Mucosa of gallbladder (tissue), 1 donor: ENCODE measurements at places on chromosomes 2 and 18.

- DNase-seq = no peak
Observed at GRCh38 chr2:86764661-86765309, 25.9 kb downstream of the CD8A start.

GRCh38 chr2:236674646-236675045 is 105.0 kb downstream of the ACKR3 start:
- no peak for DNase-seq

GRCh38 chr2:1874101-1874865 is 130.0 kb upstream of the PXDN start:
- DNase-seq = no peak

DNA sequence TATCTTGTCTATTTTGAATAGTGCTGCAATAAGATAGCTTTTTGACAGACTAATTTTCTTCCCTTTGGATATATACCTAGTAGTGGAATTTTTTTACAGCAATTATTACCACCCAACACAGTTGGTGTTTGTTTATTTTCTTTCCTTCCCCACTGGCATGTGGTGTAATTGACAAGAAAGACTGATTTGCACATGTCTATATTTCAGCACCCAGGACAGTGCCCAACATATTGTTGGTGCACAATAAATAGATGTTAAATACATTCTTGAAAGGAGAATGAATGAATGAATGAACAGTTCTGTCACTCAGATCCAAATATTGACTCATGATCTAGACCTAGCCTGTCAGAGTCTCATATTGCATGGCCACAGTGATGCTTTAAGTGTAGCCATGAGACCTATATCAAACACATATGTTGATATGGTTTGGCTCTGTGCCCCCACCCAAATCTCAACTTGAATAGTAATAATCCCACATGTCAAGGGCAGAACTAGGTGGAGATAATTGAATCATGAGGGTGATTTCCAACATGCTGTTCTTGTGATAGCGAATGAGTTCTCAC is 538.2 kb downstream of the NYAP2 start:
- no peak for DNase-seq

DNA sequence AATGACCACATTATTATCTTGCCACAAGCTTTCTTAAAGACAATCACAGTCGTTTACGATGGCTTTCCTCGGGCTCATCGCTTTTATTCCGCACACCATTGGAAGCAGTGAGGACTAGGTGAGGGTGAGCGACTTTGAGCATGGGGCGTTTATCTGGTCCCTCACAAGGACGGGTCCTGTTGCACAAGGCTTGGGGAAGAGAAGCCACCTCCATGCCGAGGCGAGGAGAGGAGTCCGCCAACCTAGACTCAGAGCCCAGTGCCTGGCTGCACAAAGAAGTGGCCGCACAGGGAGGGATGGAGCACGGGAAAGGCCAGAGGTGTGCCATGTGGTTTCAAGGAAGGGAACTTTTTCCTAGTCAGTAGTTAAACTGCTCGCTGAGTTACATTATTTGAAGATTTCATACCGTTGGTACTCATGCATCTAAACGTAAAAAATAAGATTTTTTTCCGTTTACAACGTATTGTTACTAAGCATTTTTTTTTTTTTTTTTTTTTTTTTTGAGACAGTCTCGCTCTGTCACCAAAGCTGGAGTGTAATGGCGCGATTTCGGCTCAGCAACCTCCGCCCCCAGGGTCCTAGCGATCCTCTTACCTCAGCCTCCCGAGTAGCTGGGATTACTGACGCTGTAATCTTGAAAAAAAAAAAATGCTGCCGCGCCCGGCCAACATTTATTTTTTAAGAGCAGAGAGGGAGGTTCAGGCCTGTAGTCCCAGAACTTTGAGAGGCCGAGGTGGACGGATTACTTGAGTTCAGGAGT is 849 bp upstream of the CYP27C1 start:
- no peak for DNase-seq

GRCh38 chr2:237512774-237513466 is 25.9 kb downstream of the MLPH start:
- DNase-seq = peak; percentile 86

GRCh38 chr2:238220892-238221521 is 17.5 kb upstream of the ILKAP start:
- DNase-seq = no peak

- no peak for DNase-seq
Observed at GRCh38 chr2:155035308-155035707, 336.8 kb downstream of the KCNJ3 start.

DNA sequence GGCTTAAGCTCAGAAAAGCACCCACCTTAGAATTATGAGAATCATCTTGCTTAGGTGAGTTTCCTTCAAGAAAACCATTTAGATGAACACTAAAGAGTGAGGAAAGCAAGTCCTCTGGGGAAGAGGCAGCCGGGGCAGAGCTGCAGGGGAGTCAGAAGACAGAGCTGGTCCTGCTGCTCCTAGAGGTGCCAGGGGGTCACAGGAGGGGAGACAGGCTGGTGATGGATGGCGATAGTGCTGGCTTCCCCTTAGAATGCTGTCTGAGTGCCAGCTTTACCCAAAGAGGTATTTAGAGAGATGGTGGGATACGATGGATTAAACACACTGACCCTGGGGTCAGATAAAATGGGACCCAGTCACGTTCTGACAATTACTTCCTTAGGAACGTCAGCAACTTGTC is 269.4 kb downstream of the TDRD15 start:
- no peak for DNase-seq

DNA sequence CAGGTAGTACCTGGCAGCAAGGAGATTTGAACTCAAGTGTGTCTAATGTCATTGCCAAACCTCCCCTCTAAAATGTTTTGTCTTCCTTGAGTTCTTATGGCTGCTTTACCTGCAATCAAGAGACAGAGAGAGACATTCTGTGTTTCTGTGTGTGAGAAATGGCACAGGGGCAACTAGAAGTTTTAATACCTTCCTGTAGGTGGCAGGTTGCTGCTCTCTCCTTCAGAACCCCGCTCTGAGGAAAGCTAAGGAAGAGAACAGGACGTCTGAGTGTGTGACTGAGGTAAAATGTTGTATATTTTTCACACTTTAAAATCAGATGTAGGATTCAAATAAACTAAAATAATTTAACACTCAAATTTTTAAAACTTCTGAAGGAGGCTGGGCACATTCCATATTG is 19.2 kb downstream of the DTNA start:
- no peak for DNase-seq

DNA sequence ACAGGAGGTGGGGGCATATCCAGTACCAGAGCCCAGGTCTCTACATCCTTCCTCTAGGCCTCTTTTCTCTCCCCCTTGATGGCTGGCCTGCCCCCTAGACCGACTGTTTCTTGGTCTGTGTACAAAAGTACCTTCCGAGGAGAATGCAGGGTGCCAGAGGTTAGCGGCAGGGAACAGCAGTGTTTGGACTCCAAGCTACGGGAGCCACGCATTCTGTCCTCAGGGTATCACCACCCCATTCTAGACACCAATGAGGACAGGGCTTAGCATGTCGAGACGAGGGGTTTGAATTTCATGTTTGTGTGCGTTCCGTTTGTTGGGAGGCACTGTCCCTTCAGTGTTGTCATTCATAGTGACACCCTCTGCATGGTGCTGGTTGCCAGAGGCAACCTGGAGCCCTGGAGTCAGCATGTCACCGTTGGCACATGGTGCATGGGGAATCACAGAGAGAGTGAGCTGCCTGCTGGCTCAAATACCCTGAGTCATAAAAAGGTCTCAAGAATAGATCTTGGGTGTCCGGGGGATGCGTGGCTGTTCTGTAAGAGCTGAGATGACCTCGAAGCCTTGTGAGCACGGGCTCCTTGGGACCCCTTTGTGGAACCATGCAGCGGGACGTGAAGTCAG is 57.2 kb upstream of the LDLRAD4 start:
- DNase-seq = no peak

GRCh38 chr2:204691911-204692510 is 146.7 kb downstream of the PARD3B start:
- DNase-seq = peak; percentile 73

GRCh38 chr2:149789549-149789948 is 202.0 kb upstream of the MMADHC start:
- no peak for DNase-seq

GRCh38 chr2:78201064-78201575 is 678.9 kb upstream of the LRRTM4 start:
- DNase-seq = no peak

DNA sequence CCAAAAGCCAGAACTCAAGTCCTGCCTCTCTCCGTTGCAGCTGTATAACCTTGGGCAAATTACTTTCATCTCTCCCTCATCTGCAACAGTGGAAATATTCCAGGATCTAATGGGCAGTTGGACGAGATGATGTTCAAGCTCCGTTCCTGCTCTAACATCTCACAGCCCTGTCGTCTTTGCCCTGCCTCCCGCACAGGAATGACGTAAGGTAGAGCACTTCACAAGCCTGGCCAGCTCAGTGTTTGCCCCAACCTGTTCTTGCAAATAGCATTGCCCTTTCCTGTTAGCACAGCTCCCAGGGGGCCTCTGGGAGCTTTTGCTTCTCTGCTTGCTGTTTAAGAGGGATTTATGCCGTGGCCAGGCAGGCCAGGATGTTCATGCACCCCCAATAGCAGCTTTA is 107.9 kb downstream of the KLHL29 start:
- no peak for DNase-seq

DNA sequence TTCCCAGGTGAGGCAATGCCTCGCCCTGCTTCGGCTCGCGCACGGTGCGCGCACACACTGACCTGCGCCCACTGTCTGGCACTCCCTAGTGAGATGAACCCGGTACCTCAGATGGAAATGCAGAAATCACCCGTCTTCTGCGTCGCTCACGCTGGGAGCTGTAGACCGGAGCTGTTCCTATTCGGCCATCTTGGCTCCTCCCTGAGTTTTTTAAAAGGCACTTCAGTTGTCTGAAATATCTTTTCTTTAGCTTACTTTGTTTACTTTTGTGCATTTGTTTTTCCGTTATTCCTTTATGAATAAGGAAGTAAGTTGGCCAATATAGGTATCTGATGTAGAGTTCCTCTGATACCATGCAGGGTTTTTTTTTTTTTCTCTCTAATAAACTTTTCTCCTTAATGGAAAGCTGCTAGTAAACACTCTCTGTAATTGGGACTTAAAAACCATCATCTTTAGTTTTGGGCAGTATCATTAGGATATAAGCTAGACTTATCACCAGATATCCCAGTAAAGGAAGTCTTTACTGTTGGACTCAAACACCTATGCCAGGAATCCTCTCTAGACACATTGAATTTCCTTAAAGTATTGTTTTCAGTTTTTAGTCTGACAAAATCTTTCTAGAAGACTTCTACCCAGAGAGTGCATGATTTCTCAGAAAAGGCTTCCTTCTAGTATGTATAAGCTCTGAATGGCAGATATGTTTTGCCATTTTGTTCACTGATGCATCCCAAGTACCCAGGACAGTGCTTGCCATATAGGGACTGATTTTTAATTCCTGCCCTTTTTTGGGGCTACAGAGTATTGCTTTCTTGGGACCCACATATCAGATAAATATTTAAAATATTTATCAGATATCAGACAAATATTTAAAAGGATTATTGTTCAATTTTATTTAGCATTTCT is 35.8 kb upstream of the DYSF start:
- DNase-seq = no peak

GRCh38 chr2:1088192-1088860 is 137.7 kb downstream of the SNTG2 start:
- DNase-seq = no peak

GRCh38 chr2:207251573-207252192 is 85.9 kb upstream of the KLF7 start:
- DNase-seq = no peak

GRCh38 chr2:189213250-189213649 is 33.7 kb upstream of the COL5A2 start:
- no peak for DNase-seq

- DNase-seq = no peak
Observed at GRCh38 chr18:72848503-72849237, 19.1 kb downstream of the NETO1 start.

- DNase-seq = no peak
Observed at GRCh38 chr2:209694748-209695147, 76.9 kb upstream of the UNC80 start.

DNA sequence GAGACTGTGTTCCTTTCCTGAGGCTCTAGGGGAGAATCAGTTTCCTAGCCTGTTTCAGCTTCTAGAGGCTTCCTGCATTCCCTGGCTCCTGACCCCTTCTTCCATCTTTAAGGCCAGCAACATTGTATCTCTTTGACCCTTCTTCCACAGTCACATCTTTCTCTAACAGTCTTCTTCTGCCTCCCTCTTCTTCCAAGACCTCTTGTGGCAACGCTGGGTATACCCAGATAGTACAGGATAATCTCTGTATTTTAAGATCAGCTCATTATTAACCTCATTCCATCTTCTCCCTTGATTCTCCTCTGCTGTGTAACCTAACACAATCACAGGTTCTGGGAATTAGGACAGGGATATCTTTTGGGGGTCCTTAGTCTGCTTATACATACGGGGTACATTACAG is 8.9 kb upstream of the MYL12A start:
- no peak for DNase-seq
